ENCODE measurements at places on chromosomes 13 and 19.

DNA sequence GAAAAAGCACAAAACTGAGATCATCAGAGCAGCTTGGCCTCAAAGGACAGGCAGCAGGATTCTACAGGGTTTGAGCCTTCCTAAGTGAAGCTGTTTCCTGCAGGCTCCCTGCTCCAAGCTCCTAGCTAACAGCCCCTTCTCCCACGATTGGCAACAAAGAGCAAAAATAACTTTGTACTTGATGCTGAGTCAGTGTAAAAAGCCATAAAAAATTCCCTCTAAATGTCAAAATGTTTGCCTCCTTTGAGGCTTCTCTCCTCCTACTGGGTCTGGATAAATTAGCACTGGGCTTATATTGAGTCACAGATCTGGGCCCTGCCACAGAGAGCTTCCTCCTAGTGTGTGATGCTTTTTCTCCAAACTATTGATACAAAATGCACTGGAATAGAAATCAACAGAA lies 153.3 kb downstream of the TNFRSF19 start:
- DNase-seq: no peak

- no peak for DNase-seq
These were observed 379.0 kb downstream of the EFNB2 start for GRCh38 chr13:106156468-106156867.

- no peak for DNase-seq
These were observed 165.5 kb downstream of the POSTN start for GRCh38 chr13:37433086-37433485.

- DNase-seq: no peak
These were observed 2.5 kb downstream of the PRKCSH start for GRCh38 chr19:11437955-11438354.

DNA sequence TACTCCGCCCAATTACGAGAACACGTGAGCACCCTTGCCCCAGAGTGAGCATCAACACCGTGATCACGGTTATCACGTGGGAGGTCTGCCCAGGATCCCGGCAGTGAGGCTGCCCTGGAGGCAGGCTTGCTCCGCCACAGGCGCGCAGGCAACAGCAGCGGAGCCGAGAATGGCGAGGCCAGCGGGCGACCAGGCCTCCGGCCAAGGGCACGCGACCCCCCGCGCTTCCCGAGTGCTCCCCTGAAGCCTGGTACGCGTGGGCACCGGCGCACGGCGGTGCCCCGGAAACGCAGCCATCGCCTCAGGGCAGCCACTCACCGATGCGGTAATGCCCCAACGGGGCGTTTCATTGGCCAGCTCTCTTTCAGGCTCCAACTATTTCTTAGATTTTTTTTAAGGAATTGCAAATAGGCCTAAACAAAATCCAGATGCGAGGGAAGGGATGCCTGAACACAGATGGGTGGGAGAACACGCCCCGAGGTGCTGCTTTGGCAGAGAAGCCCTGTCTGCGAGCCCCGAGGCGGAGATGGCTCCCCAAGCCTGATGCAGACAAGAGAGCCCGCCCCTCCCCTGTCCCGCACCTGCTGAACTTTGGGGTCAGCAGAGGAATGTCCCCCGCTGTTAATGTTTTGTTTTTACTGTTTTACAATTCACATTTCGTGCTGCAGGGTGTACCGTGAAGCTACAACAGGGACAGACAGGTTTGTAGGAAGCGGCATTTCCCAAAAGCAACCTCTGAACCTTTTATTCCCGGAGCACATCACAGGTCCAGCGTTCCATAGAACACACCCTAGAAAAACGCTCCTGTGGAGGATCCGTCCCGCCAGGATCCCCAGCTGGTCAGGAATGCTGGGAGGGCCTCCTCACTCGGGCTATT lies 132.7 kb downstream of the ZDHHC20 start:
- no peak for DNase-seq

GRCh38 chr13:48556817-48557216 lies 23.9 kb upstream of the RCBTB2 start:
- DNase-seq: no peak

- DNase-seq: no peak
These were observed 5.0 kb downstream of the TNFSF14 start for GRCh38 chr19:6664916-6665315.

- no peak for DNase-seq
These were observed 20.6 kb downstream of the TUBGCP3 start for GRCh38 chr13:112567161-112567862.

DNA sequence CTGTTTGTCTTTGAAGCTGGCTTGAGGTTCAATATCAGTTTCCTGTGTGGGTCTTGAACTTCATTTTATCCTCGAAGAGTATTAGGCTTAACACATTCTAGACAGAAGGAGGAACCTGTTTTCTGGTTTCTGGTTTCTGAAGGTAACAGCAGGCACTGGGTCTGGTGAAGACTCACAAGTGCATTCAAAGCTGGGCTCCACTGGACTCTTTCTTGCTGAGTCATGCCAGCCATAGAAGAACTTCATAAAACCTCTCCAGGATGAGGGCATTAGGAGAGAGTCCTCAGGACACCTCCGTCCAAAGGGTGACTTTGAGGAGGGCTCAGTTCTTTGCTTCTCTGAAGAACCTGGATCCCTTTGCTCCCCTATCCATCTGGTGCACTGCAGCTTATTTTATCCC lies 668.6 kb upstream of the SLC10A2 start:
- DNase-seq: no peak

- DNase-seq: no peak
These were observed 1952.0 kb upstream of the PCDH20 start for GRCh38 chr13:63367522-63368198.

- no peak for DNase-seq
These were observed 50.8 kb upstream of the HTR2A start for GRCh38 chr13:46947425-46948191.

GRCh38 chr13:114185182-114185971 lies 6.3 kb downstream of the CFAP97D2 start:
- no peak for DNase-seq

GRCh38 chr19:6527893-6528543 lies 2.8 kb upstream of the TNFSF9 start:
- no peak for DNase-seq

DNA sequence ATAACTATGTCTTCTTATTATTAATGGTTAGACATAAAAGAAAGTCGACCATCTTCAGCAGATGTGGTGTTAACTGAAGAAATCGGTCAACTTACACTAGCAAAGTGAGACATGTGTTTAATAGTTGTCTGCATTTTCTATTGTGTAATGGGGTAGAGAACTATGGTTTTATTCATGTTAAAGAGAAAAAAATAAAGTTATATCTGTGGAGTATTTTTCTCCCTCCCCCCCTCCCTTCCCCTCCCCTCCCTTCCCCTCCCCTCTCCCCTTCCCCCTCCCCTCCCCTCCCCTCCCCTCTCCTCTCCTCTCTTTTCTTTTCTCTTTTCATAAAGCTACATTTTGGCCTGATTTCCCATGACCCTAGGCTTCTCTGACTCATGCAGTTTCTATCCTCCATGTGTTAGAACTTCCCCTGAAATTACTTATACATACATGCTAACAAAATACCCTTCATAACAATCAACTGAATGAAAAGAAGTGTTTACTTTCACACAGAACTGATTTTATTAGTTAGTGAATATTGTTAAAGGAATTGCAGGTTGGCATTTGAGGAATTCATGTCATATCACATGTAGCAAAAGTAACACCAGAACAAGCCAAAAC lies 1431.0 kb upstream of the ATXN8OS start:
- no peak for DNase-seq

DNA sequence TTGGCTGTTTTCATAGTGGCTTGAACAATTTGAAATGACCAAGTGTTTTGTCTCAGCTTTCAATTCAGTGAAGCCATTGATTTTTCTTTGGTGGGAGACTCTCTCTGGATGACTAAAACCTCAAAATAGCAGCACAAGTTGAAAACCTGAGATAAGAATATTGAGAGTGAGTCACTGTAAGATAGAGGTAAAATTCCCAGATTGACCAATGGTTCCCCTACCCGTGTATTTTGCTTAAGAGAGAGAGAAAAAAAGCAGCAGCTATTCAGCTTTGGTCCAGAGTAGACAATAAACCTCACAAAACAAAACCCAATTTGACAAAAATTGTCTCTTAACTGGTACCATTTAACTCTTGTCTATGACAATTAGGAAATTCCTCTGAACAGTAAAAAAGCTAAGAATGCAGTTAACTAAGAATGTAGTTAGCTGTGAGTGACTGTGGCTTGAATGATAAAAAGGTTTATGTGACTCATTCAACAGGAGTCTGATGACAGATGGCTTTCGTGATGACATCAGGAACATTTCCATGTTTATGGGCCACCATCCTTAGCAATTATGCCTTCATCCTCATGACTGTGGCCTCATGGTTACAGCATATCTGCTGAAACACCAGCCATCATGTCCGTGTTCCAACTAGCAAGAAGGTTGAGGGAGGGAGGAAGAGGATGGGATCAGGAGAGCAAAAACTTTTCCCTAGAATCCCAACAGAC lies 356.9 kb downstream of the NDFIP2 start:
- DNase-seq: no peak

- no peak for DNase-seq
These were observed 11.5 kb upstream of the TFDP1 start for GRCh38 chr13:113573065-113573464.

- DNase-seq: no peak
These were observed 1.1 kb downstream of the MIER2 start for GRCh38 chr19:343451-343931.

- DNase-seq: no peak
These were observed 396.5 kb downstream of the IRS2 start for GRCh38 chr13:109389892-109390345.

DNA sequence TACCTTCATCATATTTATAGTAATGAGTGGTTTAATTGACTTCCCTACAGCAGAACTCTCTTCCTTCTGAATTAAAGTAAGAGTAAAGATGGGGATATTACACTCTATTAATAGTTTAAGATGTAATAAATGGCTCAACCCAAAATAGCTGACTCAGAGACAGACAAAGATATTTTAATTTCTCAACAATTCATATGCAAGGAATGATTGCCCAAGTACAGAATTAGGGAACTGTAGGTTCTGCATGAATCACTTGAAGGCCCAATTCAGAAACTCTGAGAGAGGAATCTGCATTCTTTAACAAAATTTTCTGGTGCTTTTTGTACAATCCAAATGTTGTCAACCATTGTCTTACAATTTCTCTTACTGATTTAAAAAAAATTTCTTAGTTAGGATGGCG lies 42.9 kb upstream of the PCDH9 start:
- DNase-seq: no peak

DNA sequence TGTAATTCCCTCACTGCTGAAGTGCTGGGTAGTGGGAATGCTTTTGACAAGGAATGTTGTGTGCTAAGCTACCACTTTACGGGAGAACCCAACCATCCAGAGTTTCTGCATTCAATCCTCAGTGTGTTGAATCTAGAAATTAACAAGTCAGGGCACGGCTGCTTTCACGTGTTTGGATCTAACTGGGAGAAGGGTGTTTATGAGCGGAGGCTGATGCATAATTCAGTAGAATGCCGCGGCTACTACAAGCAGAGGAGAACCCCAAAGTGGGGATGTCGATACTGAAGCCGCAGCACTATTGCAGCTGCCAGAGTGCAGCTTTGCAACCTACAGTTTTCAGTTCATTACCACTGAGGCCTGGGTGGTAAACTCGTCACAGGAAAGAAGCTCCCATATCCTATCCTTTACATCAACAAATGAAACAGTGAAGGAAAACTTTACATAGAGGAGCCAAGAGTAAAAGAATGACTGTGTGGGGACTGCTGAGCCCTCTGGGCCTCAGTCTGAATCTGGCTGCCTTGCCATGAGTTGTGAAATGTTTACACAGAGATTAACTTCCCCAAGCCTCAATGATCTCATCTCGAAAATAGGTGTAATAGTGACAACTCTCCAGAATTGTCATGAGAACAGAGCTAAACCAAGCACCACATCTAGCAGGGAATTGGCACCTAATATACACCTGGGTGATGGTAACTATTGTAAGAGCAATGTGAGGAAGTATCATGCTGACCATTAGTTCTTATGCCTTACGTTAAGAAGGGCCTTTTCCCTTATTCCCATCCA lies 531.7 kb downstream of the MYO16 start:
- no peak for DNase-seq

DNA sequence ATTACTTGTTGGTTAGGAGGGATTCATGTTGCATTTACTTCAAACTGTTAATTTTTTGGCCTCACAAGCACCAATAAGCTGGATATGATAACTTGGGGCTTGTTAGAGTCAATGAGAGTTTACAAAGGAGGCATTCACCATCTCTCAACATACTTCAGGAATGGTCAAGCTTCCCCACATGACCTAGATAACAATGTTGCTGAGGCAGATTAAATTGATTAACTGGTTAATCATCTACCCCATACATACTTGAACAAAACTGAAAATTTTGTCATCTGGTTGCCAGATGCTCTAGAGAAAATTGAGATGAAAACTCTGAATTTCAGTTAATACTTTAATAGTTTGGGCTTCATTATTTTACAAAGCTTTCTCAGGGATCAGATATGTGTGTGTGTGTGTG lies 43.0 kb upstream of the UBL3 start:
- no peak for DNase-seq

- DNase-seq: no peak
These were observed 130.8 kb downstream of the MYCBP2 start for GRCh38 chr13:77196052-77196618.
